ENCODE measurements at places on chromosomes 6 and 20.

DNA sequence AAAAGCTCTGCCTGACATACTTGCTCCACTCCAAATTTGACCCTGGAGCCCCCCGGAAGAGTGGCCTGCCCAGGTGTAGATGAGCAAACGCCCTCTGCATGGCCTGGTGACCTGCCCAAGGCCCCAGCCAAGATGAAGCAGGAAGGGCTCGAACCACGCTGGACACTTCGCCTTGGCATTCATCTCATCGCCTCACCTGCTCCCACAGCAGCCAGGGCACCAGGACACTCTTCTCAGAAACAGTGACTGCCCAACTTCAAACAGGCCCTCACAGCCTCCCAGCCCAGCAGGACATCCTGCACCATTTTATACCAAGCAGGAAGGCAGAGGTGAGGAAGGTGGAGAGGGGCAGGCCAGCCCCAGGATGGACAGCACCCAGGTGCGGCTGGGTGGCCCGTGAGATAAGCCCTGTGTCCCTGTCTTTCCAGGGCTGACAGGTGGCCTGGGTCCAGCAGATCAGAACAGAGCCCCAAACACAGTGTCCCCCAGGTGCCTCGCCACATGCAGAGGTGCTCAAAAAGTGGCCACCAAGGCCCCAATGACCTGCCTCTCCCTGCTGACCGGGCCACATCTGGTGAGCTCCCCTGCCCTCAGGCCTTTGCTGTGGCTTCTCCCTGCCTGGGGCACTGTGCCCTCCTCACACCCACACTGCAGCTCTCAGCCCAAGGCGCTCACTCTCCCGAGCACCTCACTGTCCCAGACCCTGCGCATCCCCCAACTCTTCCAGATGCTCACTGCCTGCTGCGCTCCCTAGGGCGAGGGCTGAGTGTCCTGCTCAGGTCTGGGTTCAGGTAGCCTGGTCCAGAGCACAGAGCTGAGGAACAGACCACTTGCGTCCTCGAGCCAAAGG is 7.2 kb downstream of the ACSS1 start:
- DNase-seq = no peak

GRCh38 chr20:4170621-4171537 is 155.5 kb upstream of the RNF24 start:
- no peak for DNase-seq

GRCh38 chr6:25868436-25869183 is 5.4 kb downstream of the SLC17A3 start:
- DNase-seq = no peak

- DNase-seq = no peak
These were observed 3.5 kb downstream of the MCM9 start for GRCh38 chr6:118931436-118931835.

- no peak for DNase-seq
These were observed 87.1 kb downstream of the PSMG4 start for GRCh38 chr6:3345836-3346235.

DNA sequence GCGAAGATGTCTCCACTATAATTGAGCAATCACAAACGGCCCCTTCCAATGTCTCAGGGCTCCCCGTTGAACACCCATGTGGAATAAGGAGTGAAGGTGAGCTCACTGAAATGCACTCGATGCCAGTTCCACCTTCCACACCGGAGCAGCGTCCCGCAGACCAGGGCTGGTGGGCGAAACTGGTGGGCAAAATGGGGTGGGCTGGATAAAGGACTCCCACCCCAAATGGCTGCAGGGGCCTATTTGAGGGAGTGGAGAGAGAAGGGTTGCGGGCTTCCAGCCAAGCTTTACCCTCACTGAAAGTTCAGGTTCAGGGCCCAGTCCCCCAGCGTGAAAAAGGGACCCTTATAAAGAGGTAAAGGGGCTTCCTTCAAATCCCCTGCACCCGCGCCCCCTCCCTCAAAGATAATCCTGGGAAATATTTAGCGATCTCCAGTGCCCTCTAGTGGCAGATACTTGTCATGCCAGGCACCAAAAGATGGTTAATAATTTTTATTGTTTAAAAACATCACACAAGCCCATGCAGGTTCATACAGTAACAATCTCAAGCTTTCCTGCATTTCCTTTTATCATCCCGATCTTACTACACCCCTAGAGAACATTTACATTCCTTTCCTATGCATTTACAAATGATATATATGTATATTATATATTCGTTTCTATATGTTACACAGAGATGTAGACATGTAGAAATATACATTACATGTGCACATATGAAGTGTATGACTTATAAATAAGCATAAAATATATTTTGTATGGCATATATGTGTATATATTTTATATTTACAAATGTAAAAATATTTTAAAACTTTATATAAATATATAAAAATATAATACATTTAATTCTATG is 58.2 kb upstream of the NKX2-2 start:
- DNase-seq = peak; percentile 4

- no peak for DNase-seq
These were observed 7.7 kb downstream of the GRM4 start for GRCh38 chr6:34138191-34138590.

Data from muscle of arm (tissue), 14 donors.